ENCODE measurements at places on chromosomes 16 and 17. TPM values are rescaled to one million over a fixed set of nuclear protein-coding genes. Genes with fewer than 3 reads are reported as not detected.

SLC12A3 gene
- total RNA-seq, result not detected

CYB5B gene
- 54.1 TPM for total RNA-seq

KRT27 gene
- not detected for total RNA-seq

ABCC12 gene
- 0.15 TPM for total RNA-seq

GPRC5C gene
- 4.8 TPM for total RNA-seq

CBX1 gene
- 62.1 TPM for total RNA-seq

CD300E gene
- total RNA-seq, result not detected

MEOX1 gene
- not detected for total RNA-seq

RARA gene
- total RNA-seq, result 8.6 TPM

MT1H gene
- not detected for total RNA-seq

FOXJ1 gene
- total RNA-seq, result not detected

C16orf89 gene
- under 0.01 TPM for total RNA-seq

SLC5A10 gene
- not detected for total RNA-seq

UNC119 gene
- total RNA-seq, result 43.2 TPM
